ENCODE measurements at places on chromosomes 7 and 10. TPM values are rescaled to one million over a fixed set of nuclear protein-coding genes. Genes with fewer than 3 reads are reported as not detected.

FAM237B gene
- total RNA-seq, result not detected

- no peaks in the 10 kb centered on the region for H3K27me3 ChIP-seq
- no peak for DNase-seq
- H3K4me3 ChIP-seq, result no peak overlapping the region
- H3K36me3 ChIP-seq, result no peaks in the 10 kb centered on the region
Measured at GRCh38 chr10:107994621-107995270, 830.2 kb upstream of the SORCS1 start.

DNA sequence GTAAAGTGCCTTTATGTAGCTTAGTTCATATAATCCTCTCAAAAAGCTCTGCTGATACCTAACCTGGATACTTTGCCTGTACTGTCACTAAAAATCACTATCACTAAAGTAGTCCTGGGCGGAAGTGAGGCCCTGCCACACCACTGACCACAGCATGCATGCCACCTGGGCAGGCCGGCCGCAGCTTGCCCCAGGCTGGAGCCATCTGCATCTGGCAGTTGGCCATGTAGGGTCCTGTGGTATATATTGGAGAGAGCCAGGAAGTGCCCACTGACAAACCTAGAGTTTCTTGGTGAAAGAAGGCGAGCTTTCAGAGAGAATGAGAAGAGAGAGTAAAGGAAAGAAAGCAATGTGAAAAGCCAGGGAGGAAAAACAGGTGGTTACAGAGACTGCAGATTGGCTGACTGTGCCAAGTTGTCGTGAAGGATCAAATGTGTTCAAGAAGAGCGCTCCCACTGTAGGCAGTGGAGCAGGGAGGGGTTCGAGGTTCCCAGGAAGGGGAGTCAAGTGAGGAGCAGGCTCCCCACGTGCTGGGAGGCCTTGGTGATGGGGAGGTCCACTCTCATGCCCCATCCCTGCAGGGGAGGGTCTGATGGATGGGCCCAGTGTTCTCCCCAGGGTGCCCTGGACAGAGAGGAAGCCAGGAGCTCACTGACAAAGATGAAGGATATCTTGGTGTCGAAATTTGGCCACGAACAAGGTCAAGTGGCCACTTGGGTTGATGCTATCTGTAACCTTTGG is 13.6 kb downstream of the LOXL4 start:
- no peak overlapping the region for H3K4me3 ChIP-seq
- no peak for DNase-seq
- no peak overlapping the region for H3K27ac ChIP-seq
- peaks cover 14% of the 10 kb centered on the region for H3K36me3 ChIP-seq
- no peaks in the 10 kb centered on the region for H3K4me1 ChIP-seq

DNA sequence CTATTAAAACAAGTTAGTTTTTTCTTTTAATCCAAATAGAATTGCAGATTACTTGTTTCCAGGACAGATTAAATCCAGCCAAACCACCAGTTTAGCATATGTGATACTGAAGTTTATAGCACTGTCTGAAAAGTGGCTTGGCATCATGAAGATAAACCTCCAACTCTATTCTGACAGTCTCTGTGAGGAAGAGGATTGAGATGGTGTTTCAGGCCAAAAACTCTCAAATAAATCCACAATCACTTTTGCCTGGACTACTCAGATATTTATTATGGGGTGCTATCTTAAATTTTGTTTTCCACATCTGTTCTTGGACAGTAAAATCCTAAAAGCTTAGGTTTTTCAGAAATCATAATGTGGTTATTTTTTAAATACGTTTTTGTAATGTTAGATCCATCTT is 161.7 kb upstream of the SEMA3C start:
- H3K27ac ChIP-seq, result no peak overlapping the region
- no peaks in the 10 kb centered on the region for H3K27me3 ChIP-seq
- no peak overlapping the region for H3K4me3 ChIP-seq
- H3K36me3 ChIP-seq, result no peaks in the 10 kb centered on the region
- DNase-seq, result no peak

GRCh38 chr7:11714205-11714604 is 117.8 kb downstream of the THSD7A start:
- no peaks in the 10 kb centered on the region for H3K36me3 ChIP-seq
- no peak for DNase-seq
- H3K4me3 ChIP-seq, result no peak overlapping the region
- H3K27ac ChIP-seq, result no peak overlapping the region
- no peaks in the 10 kb centered on the region for H3K4me1 ChIP-seq

DNA sequence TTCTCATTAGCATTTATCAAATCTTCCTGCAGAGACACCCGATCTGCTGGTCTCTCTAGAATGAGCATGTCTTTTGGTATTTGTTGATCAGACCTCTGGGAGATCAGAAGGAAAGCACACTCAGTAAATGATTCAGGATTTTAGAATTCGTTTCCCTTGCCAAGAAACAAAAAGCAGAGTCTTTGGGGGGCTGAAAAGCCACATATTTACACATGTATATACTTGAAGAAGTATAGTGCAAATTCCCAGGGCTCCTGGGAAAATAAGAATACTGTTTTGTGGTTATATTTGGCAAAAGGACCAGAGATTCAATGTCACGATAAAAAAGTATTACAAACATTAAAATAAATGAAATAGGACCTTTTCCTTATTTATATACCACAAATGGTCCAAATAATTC is 100.2 kb downstream of the AGMO start:
- H3K36me3 ChIP-seq, result no peaks in the 10 kb centered on the region
- no peak for DNase-seq
- no peaks in the 10 kb centered on the region for H3K27me3 ChIP-seq
- H3K4me3 ChIP-seq, result no peak overlapping the region
